ENCODE measurements at places on chromosomes 13 and 19.

DNA sequence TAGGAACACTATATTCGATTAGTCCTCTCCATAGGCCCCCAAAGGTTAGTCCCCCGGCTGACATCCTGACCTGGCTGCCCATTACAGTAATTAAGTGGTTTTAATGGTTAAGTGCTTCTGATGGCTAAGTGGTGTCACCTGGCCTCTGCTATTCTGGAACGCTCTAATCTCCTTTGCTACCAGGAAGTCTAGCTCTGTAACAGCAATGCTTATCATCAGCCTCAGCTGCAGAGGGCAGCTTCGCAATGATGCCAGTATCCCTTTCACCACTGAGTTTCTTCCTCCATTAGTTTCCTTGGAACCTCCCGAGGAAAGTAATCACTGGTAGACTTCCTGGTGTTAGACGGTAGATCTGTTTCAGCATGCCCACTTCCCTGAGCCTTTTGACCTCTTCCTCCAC lies 8.6 kb upstream of the RNF6 start:
- no peak for DNase-seq

- no peak for DNase-seq
Observed at GRCh38 chr19:44875666-44876451, 15.2 kb upstream of the TOMM40 start.

GRCh38 chr13:74073274-74073673 lies 60.9 kb downstream of the KLF12 start:
- DNase-seq: no peak

- DNase-seq: no peak
Observed at GRCh38 chr19:1665565-1666047, 13.2 kb upstream of the TCF3 start.

GRCh38 chr19:18417250-18418028 lies 1.8 kb upstream of the SSBP4 start:
- peak; percentile 69 for DNase-seq

DNA sequence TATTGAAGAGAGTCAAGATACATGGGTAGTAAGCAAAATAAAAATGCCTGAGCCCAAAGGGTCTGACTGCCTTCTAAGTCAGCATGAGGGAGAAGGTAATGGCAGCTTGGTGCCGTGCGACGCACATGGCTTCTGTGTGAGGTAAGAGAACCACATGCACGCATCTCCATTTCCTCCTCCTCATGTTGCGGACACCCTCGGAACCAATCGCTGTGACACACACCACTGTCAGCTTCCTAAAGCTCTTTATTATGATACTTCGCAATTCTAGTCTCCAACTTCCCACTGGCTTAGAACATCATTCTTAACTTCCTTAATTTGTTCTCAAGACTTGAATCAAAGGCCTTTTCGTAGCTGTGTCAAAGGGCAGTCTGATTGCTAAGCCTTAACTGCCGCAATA lies 170.1 kb downstream of the OXGR1 start:
- no peak for DNase-seq

DNA sequence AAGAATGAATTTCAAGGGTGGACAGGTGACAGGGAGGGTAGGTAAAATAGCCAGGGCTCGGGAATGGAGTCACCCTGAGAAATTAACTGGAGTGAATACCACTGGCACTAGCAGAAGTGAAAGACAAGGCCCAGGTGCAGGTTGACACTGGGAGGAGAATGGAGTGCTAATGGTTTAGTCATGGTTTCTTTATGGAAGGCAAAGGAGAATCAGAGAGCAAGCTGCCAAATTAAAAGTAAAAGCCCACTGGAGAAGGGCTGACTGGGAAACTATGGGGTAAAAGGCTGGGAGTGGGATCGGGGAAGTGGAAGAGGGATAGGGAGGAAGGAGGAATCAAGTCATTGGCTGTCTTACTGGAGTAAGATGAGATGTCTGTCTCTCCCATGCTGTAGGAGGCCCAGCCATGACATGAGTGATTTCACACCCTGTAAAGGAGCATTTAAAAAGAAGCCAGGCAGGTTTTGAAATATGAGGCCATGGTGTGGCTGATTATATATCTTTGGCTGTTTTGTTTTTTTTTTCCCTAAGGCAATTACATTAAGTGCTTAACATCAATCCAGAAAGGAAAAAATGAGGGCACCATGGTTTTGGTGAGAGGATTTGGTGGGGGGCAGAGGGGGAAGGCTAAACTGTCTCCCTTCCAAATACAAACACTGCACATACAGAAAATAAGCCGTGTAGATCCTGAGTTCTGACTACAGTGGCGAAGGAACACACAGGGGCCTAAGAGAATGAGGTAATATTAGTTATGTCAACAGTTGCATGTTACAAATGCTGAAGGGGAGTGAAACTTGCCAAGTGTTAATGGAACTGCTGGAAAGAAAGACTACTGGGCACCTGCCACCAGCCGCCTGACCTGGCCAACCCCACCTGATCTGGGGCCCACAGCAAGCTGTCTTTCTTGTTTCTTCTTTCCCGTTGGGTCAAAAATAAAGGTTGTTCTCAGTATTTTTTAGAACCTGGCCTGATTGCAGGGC lies 183.5 kb upstream of the TSC22D1 start:
- no peak for DNase-seq

DNA sequence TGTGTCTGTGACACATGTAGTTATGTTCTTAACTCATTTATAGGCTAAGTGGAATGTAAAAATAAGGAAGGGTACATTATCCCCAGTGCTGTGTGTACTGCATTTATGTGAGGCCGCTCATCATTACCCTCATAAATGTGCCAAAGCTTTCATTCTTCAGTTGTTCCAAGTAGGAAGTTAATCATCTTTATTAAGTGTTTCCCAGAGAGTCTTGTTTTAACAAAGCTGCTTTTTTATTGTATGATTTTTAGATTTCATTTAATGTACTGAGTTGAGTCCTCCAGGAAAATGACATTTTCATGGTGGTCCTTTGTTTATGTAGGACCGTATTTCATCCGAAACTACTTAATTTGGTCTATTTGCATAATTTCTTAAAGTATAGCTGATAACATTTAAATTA lies 379.8 kb downstream of the DLEU7 start:
- DNase-seq: no peak

DNA sequence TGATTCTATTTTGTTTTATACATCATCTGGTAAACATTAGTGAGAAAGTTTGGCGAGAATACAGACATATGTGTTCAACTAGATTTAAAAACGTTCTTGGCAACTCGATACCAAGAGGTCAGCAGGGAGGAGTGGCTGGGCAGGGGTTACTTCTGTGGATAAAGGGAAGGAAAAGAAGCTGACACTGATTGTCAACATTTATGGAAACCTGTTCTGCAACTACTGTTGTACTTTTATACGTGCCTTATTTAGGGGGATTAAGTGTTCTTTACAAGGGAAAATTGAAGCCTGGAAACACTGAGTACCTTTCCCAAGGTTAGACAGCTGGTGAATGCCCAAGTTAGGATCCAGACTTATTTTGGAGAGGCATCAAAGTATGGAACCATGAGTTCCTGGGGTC lies 65.0 kb downstream of the MTUS2 start:
- DNase-seq: no peak

GRCh38 chr13:33838647-33839046 lies 20.7 kb downstream of the RFC3 start:
- DNase-seq: no peak

DNA sequence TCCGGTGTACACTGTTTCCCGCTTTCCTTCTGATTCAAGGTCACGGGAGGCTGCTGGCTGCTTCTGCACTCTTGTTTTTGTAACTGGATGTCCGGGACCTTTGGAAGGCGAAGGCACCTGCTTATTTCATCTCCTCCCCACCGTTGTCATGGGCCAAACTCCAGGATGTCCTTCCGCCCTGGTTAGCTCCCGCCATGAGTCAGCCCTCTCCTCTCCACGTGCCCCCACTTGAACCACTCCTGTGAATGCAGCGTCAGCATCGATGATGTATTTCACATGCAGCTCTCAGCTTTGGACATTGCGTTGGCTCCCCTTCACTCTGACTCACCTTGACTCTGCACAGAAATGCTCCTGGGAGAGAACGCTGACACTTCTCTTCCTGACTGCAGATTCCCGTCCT lies 5.5 kb upstream of the GALP start:
- no peak for DNase-seq

- DNase-seq: no peak
Observed at GRCh38 chr19:13884726-13885591, 8.0 kb downstream of the NANOS3 start.

DNA sequence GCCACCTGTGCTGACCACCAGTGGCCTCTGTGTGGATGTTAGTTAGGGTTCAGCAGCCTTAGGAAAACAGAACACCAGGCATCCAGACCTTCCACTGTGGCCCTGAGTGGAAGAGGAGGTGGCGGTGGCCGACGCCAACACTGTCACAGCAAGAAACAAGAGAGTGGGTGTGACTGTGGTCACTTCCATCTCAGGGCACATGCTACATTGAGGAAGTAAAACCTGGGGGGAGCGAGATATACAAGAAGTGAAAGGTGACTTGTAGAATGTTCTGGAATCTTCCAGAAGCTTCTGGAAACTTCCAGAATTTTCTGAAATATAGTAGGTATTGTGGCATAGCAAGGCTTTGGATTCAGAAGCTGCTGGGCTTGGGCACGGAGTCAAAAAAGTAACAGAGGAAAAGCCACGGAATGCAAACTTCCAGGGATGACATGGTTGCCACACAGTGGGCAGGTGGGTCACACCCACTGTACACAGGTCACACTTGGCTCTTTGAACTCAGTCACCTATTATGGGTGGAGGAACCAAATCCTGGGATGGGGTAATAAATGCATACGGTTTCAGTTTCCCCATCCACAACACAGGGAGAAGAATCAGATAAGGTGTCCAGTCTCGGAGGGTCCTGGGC lies 24.3 kb downstream of the GNG7 start:
- no peak for DNase-seq

- no peak for DNase-seq
Observed at GRCh38 chr13:98416408-98416807, 160.5 kb downstream of the STK24 start.

GRCh38 chr19:46270521-46271256 lies 26.2 kb upstream of the HIF3A start:
- DNase-seq: no peak

- DNase-seq: no peak
Observed at GRCh38 chr13:113748862-113749451, 10.1 kb upstream of the TMEM255B start.

- no peak for DNase-seq
Observed at GRCh38 chr13:82758044-82758443, 1124.2 kb downstream of the SLITRK1 start.

- no peak for DNase-seq
Observed at GRCh38 chr13:53012707-53013106, 15.9 kb upstream of the OLFM4 start.

DNA sequence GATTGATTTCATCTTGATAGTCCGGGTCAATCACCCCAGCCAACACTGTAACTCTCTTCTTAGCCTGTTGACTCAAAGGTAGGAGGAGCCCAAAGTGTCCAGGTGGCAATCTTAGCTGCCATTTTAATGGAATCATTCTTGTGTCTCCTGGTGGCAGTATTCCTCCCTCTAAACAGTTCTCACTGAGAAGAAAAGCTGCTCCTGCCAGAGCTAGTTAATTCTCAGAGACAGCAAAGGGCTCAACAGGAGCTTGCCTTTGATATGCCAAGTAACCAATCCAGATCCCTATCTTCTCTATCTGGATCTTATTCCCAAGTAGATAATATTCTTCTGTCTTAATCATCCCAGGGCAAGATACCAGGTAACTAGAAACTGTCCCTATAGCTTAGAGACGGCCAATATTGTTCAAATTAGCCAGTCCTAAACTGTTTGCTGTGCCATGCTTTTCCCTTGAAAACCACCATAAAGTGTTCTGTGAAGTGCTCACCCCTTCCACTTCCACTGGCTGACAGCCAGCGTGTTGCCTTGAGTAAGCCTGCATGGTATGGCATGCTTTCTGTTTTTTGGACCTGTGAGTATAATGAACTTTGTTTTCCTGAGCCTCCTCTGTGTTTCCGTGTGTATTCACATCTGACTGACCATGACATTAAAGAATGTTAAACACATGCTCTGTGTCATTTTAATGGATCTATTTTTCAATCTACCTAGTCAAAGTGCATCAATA lies 463.7 kb upstream of the SLITRK5 start:
- DNase-seq: no peak

GRCh38 chr19:35629332-35629633 lies 447 bp downstream of the RBM42 start:
- DNase-seq: no peak

- DNase-seq: peak; percentile 73
Observed at GRCh38 chr13:79679334-79679733, 198.4 kb downstream of the NDFIP2 start.

DNA sequence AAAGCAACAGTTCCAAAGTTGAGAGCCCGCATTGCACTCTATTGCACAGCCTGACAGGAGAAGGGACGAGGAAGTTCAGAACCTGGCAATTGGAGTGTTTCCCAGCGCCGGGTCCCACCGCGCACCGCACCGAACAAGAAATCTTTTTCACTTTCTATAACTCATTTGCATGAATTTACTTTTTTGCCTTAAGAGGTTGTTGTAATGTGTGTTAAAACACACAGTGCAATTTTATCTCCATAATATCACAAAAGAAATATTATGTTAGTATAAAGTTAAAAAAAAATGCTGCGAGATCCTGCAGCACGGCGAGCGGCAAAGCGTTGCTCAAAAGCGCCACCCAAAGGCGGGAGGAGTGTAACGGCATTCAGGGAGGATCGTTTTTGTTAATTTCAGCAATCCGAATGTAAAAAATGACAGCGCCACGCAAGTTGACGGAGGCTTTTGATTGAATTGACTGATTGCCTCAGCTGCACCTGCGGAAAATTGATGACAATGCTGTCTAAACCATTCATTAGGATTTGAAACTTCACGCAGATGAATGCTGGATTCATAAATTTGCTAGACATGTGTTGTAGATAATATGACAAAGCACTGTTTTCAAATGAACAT lies 303.6 kb upstream of the ZNF507 start:
- no peak for DNase-seq

GRCh38 chr19:5949792-5950305 lies 28.1 kb downstream of the RANBP3 start:
- DNase-seq: no peak

DNA sequence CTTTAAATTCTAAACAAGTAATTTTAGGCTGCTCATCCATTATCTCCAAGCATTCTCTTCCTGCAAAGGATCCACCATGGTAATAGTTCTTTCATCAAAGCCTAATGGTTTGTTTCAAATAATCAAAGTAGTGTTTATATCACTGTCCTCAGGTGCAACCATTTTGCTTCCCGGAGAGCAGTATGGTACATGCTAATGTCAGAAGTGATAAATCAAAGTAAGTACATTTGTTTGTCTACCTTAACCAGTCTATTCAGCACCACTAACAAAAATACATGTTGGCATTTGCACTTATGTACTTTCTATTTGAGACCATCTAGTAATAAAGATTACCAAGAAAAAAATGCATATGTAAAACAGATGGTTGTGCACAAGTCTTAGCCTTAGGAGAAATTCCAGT lies 37.5 kb downstream of the DACH1 start:
- no peak for DNase-seq

GRCh38 chr19:41918653-41919244 lies 9.5 kb downstream of the ERFL start:
- no peak for DNase-seq

GRCh38 chr13:49346460-49346859 lies 97.4 kb downstream of the CAB39L start:
- DNase-seq: no peak

DNA sequence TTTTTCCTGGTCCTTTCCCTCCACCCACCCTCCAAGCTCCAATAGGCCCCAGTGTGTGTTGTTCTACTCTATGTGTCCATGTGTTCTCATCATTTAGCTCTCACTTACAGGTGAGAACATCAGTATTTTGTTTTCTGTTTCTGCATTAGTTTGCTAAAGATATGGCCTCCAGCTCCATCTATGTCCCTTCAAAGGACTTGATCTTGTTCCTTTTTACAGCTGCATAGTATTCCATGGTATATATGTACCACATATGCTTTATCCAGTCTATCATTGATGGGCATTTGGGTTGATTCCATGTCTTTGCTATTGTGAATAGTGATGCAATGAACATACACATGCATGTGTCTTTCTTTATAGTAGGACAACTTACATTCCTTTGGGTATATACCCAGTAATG lies 47.1 kb upstream of the ZNF30 start:
- no peak for DNase-seq

Measured in tibial artery (tissue), 4 donors.